ENCODE measurements at places on chromosomes 4 and X. TPM values are rescaled to one million over a fixed set of nuclear protein-coding genes. Genes with fewer than 3 reads are reported as not detected.

DNA sequence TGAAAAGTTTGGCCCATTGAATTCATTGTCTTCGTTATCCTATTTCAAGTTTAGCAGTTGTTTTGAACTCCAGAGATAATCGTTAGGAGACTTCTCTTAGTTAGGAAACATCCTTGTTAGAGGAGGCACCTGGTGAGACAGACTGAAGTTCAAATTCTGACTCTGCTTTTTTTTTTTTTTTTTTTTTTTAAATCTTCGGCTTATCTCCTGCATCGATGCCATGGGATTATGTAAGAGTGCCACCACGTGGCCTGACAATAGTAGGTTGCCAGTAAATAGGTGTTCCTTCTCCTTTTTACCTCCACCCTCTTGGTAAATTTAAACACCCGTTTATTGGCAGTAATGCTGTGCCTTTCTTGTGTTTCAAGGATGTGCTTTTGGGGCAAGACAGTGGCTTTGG, 149.3 kb downstream of the SOWAHB start:
- no peak for DNase-seq

- no peak for DNase-seq
These were observed 128.7 kb downstream of the MGST2 start for GRCh38 chr4:139794158-139794954.

- DNase-seq = no peak
These were observed 271.0 kb upstream of the ARSJ start for GRCh38 chr4:114250439-114250891.

The TRIM61 gene
- 2.6 TPM for total RNA-seq

DNA sequence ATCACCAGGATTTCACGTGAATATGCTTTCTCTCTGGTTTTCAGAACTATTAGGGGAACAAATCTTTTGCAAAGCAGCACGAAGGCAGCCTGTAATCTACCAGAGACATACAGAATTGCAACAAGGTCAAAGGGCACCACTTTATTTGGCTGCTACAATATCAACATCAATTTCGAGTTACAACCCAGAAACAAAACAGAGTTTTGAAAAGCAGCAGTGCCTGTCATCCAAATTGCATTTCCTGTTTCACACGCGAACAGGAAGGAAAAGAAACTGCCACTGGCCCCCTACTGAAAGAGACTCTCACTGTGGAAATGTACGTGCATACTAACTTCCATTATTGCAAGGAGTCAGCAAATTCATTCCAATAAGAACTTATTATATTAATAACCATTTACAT, 17.1 kb upstream of the C1QTNF7 start:
- DNase-seq = no peak

- DNase-seq = no peak
These were observed 566.3 kb upstream of the NR3C2 start for GRCh38 chr4:149008415-149009025.
